GM13977 (cell line): ENCODE measurements at places on chromosomes 13 and 19.

DNA sequence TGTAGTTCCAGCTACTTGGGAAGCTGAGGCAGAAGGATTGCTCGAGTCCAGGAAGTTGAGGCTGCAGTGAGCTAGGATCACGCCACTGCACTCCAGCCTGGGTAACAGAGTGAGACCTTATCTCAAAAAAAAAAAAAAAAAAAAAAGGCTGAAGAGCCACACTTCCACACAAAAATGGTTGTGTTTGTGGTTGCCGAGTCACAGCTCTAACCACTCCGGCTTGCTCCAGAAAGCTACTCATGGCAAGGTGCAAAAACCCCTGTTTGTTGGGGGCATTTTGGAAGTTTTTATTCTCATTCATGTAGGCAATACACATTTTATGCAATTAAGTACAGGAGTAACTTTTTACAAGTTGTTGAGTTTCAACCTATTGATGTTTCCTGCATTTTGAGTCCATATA is 93.5 kb downstream of the INSR start:
- DNase-seq: no peak

- no peak for DNase-seq
These were observed 31.4 kb downstream of the SMAD9 start for GRCh38 chr13:36888645-36889044.

DNA sequence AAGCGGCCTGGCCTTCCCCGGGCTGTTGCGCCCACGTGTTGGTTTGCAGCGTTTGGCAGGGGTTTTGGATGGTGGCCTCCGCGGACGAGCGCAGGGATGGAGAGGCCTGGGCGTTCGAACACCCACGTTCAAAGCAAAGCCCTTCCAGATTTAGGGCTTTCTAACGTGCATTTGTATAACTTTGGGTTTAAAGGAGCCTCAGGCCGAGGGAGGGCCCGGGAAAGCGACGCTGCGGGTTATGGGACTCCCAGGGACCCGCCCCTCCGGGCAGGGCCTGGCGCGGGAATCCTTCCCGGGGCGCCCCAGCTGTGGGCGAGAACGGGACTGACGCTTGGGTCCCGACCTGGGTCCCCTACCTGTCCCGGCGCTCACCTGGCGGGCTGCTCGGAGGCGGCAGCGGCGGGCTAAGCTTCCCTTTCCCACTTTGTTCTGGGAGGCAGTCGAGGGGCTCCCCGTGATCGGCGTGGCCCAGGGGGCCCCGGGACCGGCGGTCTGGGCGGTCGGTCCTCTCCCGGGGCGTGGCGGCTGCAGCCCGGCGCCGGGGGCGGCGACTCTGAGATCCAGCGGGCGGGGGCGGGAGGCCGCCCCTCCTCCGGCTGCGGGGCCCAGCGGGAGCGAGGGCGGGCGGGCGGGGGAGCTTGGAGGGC is at the start of gene FBXO17:
TSS of gene FBXO17 (minus strand) at position 529 of the 647 bp plus-strand sequence. CDS start 25,423 bp downstream, outside the sequence.
- DNase-seq: peak; percentile 38

DNA sequence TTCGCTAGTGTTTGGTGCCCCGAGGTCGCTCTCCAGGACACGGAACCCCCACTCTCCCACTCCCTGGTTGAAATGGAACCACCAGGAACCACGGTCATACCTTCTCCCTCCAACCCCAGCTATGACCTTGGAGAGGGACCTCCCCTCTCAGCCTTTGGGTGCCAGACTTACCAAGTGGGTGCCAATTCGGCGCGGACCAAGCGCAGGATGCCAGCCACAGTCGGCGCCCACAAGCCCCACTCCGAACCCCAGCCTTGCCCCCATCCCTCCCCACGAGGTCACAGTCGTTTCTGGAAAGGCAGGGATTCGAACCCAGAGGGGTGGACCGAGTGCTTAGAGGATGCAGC is 910 bp downstream of the PDE4C start:
- DNase-seq: no peak
